ENCODE measurements at places on chromosomes 7 and 10.

DNA sequence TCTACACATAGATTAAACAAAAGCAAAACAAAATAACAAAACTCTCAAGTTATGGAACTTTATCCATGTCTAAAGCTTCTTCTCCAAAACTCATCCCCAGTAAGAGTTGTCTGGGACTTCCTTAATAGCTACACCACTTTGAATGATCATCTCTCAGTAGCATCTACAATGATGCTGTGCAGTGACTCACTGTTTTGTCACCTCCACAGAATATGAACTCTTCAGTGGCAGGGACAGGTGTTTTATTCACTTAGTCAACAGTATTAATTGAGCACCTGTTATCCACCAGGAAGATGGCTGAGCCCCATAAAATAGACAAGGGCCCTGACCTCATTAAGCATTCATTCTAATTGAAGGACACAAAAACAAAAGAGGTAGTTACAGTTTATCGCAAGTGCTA lies 350.7 kb downstream of the ELMO1 start:
- peaks cover 17% of the 10 kb centered on the region for H3K4me1 ChIP-seq
- H3K36me3 ChIP-seq = peaks cover 29% of the 10 kb centered on the region
- H3K4me3 ChIP-seq = no peak overlapping the region
- H3K27me3 ChIP-seq = peaks cover 2% of the 10 kb centered on the region
- no peak for DNase-seq

GRCh38 chr10:26430641-26431163 lies 7.4 kb upstream of the APBB1IP start:
- peaks cover 2% of the 10 kb centered on the region for H3K27me3 ChIP-seq
- H3K4me1 ChIP-seq = no peaks in the 10 kb centered on the region
- no peak overlapping the region for H3K27ac ChIP-seq
- no peak for DNase-seq
- no peak overlapping the region for H3K4me3 ChIP-seq
- H3K36me3 ChIP-seq = no peaks in the 10 kb centered on the region

DNA sequence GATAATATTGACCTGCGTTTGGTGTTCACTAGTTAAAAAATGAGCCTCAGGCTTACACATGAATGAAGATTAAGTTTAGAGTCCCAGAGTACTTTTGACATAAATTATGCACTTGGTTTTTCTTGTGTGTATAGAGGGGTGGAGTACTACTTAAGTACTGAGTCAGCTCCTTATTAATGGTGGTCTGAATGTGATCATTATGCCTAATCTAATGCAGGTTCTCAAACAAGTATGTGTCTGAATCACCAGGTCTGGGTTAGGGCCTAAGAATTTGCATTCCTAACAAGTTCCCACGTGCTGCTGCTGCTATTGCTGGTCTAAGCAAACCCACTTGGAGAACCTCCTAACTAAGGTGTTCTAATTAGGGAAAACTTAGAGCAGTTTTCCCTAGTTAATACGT lies 30.7 kb upstream of the STOX1 start:
- H3K27ac ChIP-seq = no peak overlapping the region
- H3K4me1 ChIP-seq = no peaks in the 10 kb centered on the region
- no peak for DNase-seq

GRCh38 chr10:25745976-25746375 lies 188.1 kb upstream of the MYO3A start:
- no peaks in the 10 kb centered on the region for H3K4me1 ChIP-seq
- no peak for DNase-seq
- no peak overlapping the region for H3K27ac ChIP-seq

GRCh38 chr10:71371750-71372166 lies 25.0 kb upstream of the CDH23 start:
- no peaks in the 10 kb centered on the region for H3K36me3 ChIP-seq
- no peak overlapping the region for H3K27ac ChIP-seq
- H3K4me1 ChIP-seq = peaks cover 17% of the 10 kb centered on the region
- no peak for DNase-seq
- peaks cover 4% of the 10 kb centered on the region for H3K27me3 ChIP-seq
